Keratinocyte (primary cell): ENCODE measurements at places on chromosomes 2 and 18.

GRCh38 chr2:108454440-108454839, 5.4 kb downstream of the GCC2 start:
- DNase-seq, result no peak

GRCh38 chr2:42947809-42948600, 155.6 kb upstream of the HAAO start:
- DNase-seq, result no peak

GRCh38 chr2:129281791-129282530, 697.5 kb upstream of the RAB6C start:
- DNase-seq, result no peak

GRCh38 chr2:224951723-224952481, 90.4 kb downstream of the DOCK10 start:
- no peak for DNase-seq

GRCh38 chr2:188976545-188977268, 2.5 kb downstream of the COL3A1 start:
- DNase-seq, result no peak

GRCh38 chr18:75462178-75462832, 34.8 kb upstream of the SMIM21 start:
- DNase-seq, result no peak

- DNase-seq, result no peak
Measured at GRCh38 chr2:176852667-176853066, 359.9 kb upstream of the HNRNPA3 start.

DNA sequence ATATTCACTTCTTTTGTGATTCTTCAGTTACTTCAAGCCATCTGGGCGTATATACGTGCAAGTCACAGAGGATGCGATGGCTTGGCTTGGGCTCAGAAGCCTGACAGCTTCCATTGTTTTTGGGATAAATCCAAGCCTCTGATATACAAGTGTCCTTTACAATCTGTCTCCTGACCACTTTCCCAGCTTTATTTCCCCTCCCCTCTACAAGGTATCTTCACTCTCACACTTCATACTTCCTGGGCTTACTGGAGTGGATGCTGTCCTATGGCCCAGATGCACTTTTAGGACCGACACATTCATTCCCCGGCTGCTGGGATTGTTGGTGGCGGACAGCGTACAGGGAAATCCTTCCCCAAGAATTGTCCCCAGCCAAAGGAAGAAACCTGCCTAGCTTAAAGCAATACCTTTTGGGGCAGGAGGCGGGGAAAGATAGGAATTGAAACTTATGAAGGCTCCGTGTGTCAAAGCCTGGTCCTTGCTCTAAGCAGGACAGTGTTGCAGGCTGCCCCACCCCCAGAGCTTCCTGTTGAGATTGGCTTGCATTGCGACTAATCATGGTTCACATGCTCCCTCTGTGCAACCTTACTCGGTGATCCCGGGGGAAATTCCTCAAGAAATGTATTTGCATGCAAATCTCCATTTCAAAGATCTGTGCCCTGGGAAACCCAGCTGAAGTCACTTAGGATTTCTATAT, 802.9 kb upstream of the ID2 start:
- DNase-seq, result no peak

- no peak for DNase-seq
Measured at GRCh38 chr2:20621366-20622295, 29.3 kb downstream of the HS1BP3 start.

DNA sequence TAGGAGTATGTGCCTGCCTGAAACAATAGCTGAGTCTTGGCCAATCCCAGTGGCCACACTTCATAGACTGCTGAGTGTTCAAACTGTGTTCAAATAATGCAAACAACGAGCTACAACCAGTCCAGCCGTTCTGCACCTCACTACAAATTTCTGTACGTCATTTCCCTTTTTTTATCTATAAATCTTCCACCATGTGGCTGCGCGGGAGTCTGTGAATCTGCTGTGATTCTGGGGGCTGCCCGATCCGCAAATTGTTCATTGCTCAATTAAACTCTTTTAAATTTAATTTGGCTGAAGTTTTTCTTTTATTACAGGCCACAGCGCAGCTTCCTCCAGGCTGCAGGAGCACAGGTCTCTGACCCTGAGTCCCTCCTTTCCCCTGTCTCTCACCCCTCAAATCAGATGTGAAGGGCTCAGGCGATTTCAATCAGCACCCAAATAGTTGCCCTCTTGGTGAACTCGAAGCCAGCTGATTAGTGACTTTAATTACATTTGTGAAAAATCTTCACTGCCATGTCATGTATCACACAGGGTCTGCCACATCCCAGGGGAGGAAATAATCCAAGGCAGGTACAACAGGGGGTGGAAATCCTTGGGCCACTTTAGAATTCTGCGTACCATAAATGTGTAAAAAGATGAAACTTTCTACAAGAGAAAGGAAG, 145.6 kb downstream of the NDUFA10 start:
- DNase-seq, result no peak

DNA sequence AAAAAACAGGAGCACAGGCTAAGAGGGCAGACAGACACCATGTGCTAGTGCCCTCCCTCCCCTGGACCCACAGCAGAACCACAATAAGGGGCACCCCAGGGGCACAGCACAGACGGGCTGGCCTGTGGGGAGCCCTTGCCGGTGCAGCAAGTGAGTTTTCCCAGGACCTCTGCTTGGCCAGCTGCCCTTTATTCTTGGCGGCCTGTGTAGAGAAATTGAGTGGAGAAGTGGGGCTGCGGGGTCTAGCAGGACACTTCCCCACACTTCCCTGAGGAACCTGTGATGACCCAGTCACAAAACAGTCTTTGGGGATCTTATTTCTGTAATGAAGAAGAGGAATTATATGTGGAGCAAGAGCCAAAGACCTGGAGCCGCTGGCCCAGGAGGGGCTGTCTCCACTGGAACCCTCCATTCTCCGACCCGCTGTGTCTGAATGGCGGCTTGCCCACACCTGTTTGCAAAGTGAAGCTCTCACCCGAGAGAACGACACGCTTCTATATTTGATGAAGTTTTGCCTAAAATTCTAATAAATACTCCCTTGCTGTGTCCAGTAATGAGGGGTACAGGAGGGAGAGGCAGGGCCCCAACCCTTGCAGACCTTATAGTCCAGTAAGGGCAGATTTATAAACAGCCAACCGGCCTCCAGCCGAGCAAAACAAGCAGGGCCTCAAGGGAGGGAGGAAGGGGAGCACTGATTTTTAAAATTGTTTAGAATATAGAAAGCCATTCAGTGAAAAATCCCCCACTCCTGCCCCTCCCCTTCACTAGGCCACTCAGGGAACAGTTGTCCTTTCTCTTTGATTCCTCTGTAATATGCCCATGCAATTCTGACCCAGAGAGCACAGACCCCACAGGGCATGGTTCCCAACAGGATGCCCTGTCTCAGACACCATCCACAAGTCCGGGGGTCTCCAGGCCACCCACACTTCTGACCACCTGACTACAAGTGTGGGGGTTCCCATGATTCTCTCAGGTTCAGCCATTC, 44.7 kb upstream of the SNED1 start:
- DNase-seq, result no peak

DNA sequence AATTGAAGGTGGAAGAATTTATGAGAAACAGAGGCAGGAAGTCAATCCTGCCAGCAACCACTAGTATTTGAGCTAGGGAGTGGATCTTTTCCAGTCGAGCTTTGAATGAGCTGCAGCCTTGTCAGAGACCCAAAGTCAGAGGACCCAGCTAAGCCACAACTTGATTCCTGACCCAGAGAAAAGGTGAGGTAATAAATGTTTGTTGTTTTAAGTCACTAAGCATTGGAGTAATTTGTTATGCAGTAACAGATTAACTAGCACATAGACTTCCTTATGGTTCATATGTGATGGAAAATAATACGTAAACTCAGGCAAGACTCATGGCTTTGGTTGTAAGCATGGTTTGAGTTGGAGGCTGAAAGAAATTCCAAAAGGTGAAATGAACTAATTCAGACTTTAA, 21.6 kb downstream of the EFEMP1 start:
- no peak for DNase-seq

GRCh38 chr2:145910416-145910815, 1390.5 kb upstream of the ZEB2 start:
- DNase-seq, result no peak

- no peak for DNase-seq
Measured at GRCh38 chr2:154762638-154763037, 64.1 kb downstream of the KCNJ3 start.

DNA sequence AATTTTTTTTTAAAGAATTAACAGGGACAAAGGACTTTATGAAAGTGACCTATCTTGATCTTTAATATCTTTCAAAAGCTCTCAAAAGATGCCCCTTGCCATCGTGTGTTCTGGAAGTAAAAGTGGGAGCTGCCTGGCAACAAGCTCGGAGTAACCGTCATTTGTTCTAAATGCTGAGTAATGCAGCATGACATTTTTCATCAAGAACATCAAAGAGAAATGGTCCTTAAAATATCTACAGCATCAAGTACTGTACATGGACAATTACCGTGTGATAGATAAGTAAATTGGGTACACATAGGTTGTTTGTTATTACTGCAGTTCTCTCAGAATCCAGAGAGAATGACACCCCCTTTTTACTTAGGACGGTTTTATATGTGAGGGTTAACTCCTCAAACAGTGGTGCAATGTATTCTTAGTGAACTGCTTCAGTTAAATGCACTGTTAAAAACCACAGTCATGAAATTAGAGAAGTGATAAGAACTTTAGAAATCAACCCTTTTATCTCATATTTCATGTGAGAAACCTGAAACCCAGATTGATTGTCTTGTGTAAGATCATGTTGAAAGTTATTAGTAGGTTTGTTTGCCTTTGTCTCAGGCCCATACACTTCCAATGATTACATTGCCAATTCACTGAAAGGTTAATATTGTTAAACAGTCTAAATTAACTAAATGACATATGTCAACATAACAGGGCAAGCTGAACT, 90.6 kb upstream of the HNMT start:
- DNase-seq, result no peak

DNA sequence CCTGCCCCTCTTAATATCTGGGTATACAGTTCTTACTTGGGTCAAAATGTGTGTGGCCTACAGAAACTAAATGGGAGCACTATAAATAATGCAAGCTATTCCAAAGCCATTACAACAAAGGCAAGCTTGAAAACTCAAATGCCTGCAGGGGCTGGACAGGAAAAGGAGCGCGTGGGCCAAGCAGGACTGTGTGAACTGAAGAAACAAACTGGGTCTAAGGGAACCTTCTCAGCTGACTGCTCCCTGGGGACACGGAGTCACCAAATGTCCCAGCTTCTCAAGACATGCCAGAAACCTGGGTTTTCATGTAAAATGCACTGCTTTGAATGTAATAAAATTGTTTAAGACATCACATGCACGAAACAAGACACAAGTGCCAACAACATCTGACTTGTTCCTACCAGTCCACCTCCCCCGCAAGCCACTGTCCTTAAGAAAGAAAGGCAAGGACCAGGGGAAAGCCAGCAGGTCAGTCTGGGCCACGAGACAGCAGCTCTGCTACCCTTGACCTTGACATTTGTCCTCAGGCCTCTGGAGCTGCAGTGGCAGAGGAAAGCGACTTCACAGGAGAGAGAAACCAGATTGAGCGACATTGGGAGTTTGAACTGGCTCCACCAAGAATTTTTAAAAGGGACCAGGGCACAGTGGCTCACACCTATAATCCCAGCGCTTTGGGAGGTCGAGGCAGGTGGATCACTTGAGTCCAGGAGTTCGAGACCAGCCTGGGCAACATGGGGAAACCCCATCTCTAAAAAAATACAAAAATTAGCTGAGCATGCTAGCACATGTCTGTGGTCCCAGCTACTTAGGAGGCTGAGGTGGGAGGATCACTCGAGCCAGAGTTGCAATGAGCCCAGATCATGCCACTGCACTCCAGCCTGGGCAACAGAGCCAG, 89.7 kb upstream of the SH3BP4 start:
- DNase-seq, result no peak
